ENCODE measurements at places on chromosomes 11 and 22. TPM values are rescaled to one million over a fixed set of nuclear protein-coding genes. Genes with fewer than 3 reads are reported as not detected.
A peak's percentile ranks its signal among the peaks of the same experiment; 100 is the strongest.

GRCh38 chr22:26432619-26433311 is 3.7 kb downstream of the ASPHD2 start:
- DNase-seq = no peak
- H3K4me1 ChIP-seq = peaks cover 5% of the 10 kb centered on the region
- no peaks in the 10 kb centered on the region for H3K27me3 ChIP-seq
- H3K27ac ChIP-seq = no peak overlapping the region

DNA sequence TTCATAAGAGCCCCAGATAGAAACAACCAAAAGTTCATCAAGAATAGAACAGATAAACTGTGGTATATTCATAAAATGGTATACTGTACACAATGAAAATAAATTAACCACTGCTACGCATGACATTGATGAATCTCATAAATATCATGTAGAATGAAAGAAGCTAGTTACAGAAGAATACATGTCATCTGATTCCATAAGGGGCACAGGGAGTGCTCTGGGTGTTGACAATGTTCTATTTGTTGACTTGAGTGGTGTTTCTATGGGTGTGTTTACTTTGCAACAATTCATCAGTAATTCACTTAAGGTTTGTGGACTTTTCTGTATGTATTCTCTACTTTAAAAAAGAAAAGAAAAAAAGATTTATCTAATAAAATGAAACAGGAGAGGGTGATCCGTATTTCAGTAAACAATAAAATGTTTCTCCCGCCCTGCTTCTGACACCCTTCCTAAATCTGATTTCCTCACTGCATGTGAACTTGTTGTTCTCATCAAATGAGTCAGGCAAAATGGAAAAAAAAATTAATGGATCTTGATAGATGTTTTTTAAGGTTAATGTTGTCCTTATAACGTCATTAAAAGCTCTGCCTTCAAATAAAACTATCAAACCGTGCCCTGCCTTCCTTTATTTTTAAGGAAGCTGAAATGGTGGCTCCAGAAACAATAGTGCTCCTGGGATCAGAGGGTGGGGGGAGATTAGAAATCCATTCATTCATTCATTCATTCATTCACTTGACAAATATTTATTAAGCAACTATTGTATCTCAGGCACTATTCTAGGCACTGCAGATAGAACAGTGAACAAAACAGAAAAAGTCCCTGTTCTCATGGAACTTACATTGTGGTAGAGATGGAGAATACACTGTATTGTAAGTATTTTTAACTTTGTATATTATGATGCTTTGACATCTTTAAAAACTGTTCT is 77.2 kb upstream of the CD44 start:
- no peak for DNase-seq
- H3K4me1 ChIP-seq = peaks cover 5% of the 10 kb centered on the region
- no peaks in the 10 kb centered on the region for H3K27me3 ChIP-seq
- H3K4me3 ChIP-seq = no peak overlapping the region
- no peaks in the 10 kb centered on the region for H3K36me3 ChIP-seq

DNA sequence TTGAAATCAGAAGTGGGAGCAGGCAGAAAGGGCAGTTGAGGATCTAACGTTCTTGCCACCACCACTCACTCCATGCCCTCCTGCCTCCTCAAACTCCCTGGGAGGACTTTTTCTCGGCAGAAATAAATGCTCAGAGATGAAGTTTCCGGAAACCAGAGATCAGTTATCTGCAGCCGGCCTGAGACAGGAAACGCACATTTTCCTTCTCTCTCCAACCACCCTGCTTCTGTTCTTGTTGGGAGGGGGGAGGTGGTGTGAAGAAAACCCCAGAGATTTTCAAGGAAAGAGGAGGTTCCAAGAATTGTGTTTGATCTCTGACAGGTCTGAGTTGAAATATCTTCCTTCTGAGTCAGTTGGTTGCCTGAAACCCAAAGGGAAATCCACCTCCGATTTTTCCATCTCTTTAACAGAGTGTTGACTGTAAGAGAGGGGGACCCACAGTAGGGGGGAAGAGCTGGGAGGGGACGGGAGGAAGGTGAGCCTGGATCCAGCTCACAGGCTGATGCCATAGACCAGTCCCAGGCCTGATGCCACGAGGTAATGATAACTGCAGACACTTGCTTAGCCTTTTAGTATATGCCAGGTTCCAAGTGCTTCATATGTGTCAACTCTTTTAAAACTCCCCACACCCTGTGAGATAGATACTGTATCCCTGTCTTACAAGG is 100.8 kb downstream of the TRAF6 start:
- peaks cover 23% of the 10 kb centered on the region for H3K4me1 ChIP-seq
- H3K27ac ChIP-seq = peak overlapping the region; percentile 28
- peaks cover 4% of the 10 kb centered on the region for H3K36me3 ChIP-seq
- no peaks in the 10 kb centered on the region for H3K27me3 ChIP-seq
- no peak for DNase-seq

DNA sequence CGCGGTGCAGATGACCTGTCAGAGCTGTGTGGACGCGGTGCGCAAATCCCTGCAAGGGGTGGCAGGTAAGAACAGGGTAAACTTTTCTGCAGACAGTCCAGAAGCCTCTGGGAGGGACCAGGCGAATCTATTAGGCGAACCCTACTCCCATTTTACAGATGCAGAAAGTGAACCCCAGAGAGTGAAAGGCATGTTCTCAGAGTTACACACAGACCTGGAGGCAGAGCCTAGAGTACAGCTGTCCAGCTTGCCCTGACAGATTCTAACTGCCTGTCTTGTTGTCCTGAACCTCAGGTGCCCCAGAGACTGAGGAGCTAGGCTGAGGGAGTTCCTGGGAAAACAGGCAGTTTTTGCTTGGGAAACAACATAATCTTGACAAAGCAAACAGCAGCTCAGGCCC is 665 bp downstream of the CCS start:
- no peaks in the 10 kb centered on the region for H3K36me3 ChIP-seq
- H3K4me1 ChIP-seq = peaks cover 32% of the 10 kb centered on the region
- H3K27ac ChIP-seq = peak overlapping the region; percentile 86
- peak overlapping the region; percentile 73 for H3K4me3 ChIP-seq
- no peak for DNase-seq

DNA sequence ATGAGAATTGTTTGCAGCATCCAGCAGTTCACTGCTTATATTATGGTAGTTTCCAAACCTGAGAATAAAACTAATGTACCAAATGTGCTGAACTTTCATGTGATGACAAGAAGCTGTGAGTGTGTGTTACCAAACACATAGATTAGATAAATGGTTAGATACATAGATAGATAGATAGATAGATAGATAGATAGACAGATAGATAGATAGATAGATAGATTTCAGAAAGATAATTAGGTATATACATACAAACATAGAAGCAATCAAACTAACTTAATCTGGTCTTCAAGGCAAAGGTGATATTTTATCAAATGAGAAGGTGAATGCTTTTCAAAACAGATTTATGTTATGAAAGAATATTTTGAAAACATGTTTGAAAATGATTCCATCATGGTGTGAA is 147.3 kb upstream of the C11orf58 start:
- no peaks in the 10 kb centered on the region for H3K27me3 ChIP-seq
- no peak for DNase-seq
- H3K4me3 ChIP-seq = no peak overlapping the region
- no peak overlapping the region for H3K27ac ChIP-seq
- no peaks in the 10 kb centered on the region for H3K36me3 ChIP-seq

- H3K4me1 ChIP-seq = no peaks in the 10 kb centered on the region
- no peak overlapping the region for H3K4me3 ChIP-seq
- H3K27me3 ChIP-seq = no peaks in the 10 kb centered on the region
- no peak for DNase-seq
- no peak overlapping the region for H3K27ac ChIP-seq
These were observed 24.4 kb downstream of the ZNF214 start for GRCh38 chr11:6995703-6996102.

GRCh38 chr11:47271961-47272661 is 2.2 kb downstream of the MADD start:
- H3K36me3 ChIP-seq = peaks cover 35% of the 10 kb centered on the region
- DNase-seq = no peak
- H3K4me3 ChIP-seq = no peak overlapping the region
- no peak overlapping the region for H3K27ac ChIP-seq
- no peaks in the 10 kb centered on the region for H3K27me3 ChIP-seq

DNA sequence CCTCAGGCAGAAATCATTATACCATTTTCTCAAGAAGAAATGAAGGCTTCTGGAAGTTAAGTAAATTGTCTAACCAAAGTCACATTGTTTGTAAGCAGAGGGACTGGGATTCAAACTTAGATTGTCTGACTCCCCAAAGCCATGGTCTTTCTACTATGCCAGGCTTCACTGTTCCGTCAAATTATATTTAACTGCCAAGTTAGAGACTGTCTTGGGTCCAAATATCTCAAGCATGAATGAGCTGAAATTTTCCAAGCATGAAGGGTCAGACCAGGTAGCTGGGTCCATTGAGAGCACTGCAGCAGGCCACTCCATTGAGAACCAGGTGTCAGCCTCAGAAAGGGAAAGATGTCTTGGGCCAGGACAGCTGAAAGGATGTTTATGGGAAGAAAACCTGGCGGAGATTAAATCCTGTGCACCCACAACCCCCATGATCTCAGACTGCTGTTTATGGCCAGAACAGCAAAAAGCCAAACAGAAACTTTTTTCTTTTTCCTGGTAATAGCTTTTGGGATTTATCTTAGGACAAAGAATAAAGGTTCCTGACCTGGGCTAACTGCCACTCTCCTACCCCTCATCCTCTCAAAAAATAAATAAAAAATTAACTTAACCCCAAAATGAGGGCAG is 612.3 kb downstream of the INSC start:
- no peak overlapping the region for H3K4me3 ChIP-seq
- no peaks in the 10 kb centered on the region for H3K27me3 ChIP-seq
- no peaks in the 10 kb centered on the region for H3K36me3 ChIP-seq
- no peak for DNase-seq

GRCh38 chr11:28679795-28680468 is 571.7 kb downstream of the METTL15 start:
- H3K27me3 ChIP-seq = no peaks in the 10 kb centered on the region
- no peaks in the 10 kb centered on the region for H3K4me1 ChIP-seq
- no peaks in the 10 kb centered on the region for H3K36me3 ChIP-seq
- DNase-seq = no peak
- no peak overlapping the region for H3K4me3 ChIP-seq

DNA sequence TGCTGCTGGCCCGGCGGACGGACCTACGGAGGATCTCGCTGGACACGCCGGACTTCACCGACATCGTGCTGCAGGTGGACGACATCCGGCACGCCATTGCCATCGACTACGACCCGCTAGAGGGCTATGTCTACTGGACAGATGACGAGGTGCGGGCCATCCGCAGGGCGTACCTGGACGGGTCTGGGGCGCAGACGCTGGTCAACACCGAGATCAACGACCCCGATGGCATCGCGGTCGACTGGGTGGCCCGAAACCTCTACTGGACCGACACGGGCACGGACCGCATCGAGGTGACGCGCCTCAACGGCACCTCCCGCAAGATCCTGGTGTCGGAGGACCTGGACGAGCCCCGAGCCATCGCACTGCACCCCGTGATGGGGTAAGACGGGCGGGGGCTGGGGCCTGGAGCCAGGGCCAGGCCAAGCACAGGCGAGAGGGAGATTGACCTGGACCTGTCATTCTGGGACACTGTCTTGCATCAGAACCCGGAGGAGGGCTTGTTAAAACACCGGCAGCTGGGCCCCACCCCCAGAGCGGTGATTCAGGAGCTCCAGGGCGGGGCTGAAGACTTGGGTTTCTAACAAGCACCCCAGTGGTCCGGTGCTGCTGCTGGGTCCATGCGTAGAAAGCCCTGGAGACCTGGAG is 74.1 kb downstream of the LRP5 start:
- no peak overlapping the region for H3K4me3 ChIP-seq
- no peaks in the 10 kb centered on the region for H3K27me3 ChIP-seq
- H3K4me1 ChIP-seq = peaks cover 24% of the 10 kb centered on the region
- DNase-seq = no peak
- H3K27ac ChIP-seq = no peak overlapping the region

DNA sequence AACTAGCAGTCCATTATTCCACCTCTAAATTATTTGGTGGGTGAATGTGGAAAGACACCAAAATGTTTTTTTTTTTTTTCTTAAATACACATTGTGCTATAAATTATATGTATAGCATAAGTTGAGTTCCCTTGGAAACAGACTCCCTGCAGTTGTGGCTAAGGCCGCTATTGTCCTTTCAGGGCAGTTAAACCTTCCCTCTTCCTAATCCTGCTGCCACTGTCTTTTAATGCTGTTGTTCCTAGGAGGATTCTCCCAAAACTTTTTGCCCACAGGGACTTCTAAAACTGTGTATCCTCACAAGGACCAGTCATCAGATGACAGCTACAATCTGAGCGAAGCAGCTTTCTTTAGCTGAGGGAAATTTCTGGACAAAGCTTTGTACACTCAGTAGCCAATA is 478.9 kb upstream of the CHORDC1 start:
- no peaks in the 10 kb centered on the region for H3K27me3 ChIP-seq
- H3K4me1 ChIP-seq = no peaks in the 10 kb centered on the region
- H3K4me3 ChIP-seq = no peak overlapping the region

GRCh38 chr22:45208993-45209838 is 31.5 kb downstream of the KIAA0930 start:
- H3K27me3 ChIP-seq = no peaks in the 10 kb centered on the region
- no peak overlapping the region for H3K4me3 ChIP-seq
- peak; percentile 83 for DNase-seq
- no peak overlapping the region for H3K27ac ChIP-seq
- H3K36me3 ChIP-seq = no peaks in the 10 kb centered on the region

ZNF70 gene
- total RNA-seq = 9.4 TPM

HDAC10 gene
- total RNA-seq = 33.7 TPM

OR4C3 gene
- not detected for total RNA-seq

OR8B12 gene
- total RNA-seq = not detected

LTBP3 gene
- total RNA-seq = 283 TPM

SCUBE2 gene
- 2.6 TPM for total RNA-seq

KRTAP5-1 gene
- total RNA-seq = not detected

OR5P2 gene
- 7.6 TPM for total RNA-seq

SYCE3 gene
- 3.4 TPM for total RNA-seq

MS4A7 gene
- total RNA-seq = 90.9 TPM

GTSE1 gene
- total RNA-seq = 0.30 TPM

B3GAT1 gene
- total RNA-seq = 1.0 TPM
